Activated CD4-positive, alpha-beta T cell treated with anti-CD3 and anti-CD28 coated beads, Interleukin-2, amount 50 U/mL, for 16 hours (primary cell): ENCODE measurements at places on chromosomes 13 and 19.

DNA sequence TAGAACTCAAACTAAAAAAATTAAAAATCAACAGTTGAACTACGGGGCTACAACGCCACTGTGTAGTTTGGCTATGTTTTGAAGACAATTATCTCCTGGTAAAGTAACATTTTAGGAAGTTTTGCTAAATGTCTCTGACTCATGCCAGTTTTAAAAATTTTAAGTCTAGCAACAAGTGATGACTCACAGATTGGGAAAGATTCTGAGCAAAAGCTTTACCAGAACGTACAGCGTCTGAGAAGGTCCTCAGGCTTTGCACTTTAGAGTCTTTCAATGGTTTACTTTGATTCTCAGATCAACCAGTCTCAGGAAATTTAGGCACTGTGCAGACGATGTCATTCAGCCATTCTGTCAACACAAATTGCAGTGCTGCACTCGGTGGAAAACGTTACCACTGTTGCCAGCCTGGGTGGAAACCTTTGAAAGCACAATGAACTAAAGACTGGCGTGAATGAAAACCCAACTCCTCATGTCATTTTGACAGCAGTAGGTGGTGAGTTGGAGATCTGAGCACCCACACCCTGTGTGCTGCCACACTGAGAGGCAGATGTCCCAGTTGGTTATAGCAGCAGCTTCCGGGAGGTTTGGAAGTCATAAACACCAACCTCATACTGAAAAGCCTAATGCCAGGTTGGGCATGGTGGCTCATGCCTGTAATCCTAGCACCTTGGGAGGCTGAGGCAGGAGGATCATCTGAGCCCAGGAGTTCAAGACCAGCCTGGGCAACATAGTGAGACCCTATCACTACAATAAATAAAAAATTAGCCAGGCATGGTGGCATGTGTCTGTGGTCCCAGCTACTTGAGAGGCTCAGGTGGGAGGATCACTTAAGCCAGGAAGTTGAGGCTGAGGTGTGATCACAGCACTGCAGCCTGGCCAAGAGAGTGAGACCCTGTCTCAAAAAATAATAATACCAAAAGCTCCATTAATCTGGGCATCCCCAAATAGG lies 6.3 kb upstream of the WTIP start:
- peak; percentile 47 for DNase-seq

- peak; percentile 50 for DNase-seq
Observed at GRCh38 chr13:95226932-95227695, 74.1 kb downstream of the ABCC4 start.

DNA sequence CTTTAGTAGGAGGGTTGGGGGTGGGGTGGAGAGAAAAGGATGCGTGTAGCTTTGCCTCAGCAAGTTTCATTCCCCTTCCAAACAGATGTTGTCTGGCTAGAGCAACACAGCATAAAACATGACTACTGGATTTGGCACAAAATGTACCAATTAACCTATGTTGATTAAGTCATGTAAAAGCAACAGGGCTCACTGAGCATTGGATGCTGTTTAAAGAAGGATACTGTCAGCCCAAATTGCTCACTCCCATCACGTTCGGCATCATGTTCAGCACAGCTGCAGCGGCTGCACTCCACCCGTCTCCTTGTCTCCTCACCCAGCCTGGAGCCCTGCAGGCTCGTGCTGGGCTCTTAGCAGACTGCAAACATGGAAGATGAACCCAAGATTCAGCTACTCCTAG lies 77.5 kb downstream of the DLEU7 start:
- DNase-seq = no peak

- DNase-seq = no peak
Observed at GRCh38 chr13:74256969-74257368, 122.8 kb upstream of the KLF12 start.

DNA sequence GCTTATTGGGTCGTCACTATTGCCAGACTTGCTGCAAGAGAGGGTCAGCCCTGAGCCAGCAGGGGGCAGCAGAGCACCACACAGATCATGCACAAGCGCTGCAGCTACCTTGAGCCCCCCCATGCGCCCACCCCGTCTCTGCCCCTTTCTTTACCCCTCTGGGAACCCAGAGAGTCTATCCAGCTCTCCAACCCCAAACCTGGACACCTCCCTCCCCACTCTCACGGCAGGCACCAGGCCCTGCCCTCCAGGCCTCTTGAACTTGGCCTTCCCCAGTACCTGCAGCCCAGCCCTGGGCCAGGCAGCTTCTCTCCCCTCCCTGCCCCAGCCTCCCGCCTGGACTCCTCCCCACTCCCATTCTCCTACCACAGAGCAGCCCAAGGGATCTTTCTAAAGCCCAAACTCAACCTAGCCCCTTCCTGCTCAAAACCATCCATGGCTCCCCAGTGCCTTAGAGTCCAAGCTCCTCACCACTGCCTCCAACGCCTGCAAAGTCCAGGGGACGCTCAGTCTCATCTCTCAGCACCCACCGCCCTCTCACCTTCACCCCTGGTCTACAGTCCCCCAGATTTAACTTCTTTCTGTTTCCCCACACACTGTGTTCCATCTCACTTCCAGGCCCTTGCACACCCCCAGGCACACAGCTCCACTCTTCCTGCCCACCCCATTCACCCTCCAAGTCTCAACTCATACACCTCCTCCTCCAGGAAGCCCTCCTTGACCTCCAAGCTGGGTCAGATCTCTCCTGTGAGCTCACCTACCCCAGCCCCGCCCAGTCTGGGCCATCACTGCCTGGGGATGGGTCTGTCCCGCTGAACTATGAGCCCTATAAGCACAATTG lies 9.4 kb upstream of the CEACAM16 start:
- DNase-seq = peak; percentile 75

GRCh38 chr13:85700906-85701305 lies 98.3 kb downstream of the SLITRK6 start:
- DNase-seq = no peak

GRCh38 chr19:40813182-40813581 lies 14.2 kb downstream of the EGLN2 start:
- DNase-seq = no peak

GRCh38 chr19:30785458-30786137 lies 413.4 kb downstream of the ZNF536 start:
- no peak for DNase-seq

DNA sequence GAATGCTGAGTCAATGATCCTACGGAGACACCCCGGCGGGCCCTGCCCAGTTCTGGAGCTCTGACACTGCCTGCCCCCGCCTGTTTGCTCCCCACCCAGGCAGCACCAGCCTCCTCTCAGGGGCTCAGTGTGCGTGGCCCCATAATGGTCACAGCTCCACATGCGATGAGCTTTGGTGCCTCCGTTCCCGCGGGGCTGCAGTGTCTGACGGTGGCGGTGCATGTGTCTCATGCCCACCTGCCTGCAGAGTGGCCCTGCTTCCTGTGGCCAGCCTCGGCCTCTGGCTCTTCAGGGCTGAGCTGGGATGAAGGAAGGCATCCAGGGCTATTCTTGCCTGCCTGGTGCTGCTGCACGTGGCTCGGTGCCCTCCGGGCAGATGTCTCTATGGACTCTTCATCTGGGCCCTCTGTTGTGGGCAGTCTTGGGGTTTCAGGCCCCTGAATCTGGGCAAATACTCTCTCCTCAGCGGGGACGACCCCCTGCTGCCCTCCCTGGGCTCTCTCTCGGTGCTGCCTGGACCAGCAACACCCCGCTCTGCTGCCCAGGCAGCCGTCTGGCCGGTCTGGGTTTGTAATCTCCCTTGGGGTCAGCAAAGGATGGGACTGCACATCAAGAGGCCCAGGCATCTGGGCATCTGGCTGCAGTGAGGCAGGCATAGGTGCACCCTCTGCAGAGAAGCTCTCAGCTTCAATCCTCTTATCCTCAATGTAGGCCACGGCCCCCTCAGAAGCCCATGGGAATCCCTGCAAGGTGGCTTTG lies 19.3 kb upstream of the TMEM255B start:
- no peak for DNase-seq

DNA sequence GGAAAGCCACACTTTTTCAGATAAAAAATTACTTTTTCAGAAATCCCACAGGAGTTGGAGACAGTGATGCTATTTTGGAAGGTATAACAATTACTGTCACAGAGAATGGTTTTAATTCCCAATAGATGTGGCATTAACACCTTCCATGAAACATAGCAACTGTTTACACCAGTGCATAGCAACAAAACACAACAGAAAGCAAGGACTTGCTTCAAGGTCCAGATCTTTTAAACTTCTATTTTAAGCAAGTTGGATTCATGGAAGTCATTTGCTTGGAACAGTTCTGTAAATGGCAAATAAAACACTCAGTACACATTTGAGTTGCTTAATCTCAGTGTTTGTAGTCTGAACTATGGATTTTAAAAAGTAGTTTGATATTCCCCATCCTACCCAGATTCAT lies 385.9 kb upstream of the SPRY2 start:
- no peak for DNase-seq

DNA sequence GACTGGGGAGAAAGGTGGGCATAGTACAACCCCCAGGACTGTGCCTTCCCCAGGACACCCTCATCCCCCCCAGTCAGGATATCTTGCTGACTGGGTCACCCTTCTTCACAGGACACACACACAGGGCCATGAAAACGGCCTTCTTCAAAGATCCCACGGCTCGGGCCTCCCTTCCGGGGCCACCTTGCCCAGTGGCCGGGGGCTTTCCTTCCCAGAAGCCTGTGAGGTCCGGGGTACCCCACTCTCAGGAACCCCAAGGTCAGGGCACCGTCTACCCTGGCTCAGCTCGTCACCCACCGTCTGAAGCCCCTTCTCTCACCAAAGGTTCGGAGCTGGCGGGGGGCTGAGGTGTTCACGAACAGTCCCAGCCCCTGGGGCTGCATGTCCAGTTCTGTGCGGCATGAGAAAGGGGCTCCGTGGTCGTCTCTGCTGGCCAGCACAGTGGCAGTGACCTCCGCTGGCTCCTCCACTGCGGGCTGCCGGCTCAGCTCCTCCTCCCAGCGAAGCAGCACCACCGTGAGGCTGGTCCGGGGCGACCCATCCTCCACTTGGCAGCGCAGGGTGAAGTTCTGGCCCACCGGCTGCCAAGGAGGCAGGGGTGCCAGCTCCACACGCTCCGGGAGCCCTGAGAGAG lies 2.1 kb upstream of the RAVER1 start:
- no peak for DNase-seq

- DNase-seq = no peak
Observed at GRCh38 chr19:38786572-38787265, 2.3 kb upstream of the LGALS7B start.

DNA sequence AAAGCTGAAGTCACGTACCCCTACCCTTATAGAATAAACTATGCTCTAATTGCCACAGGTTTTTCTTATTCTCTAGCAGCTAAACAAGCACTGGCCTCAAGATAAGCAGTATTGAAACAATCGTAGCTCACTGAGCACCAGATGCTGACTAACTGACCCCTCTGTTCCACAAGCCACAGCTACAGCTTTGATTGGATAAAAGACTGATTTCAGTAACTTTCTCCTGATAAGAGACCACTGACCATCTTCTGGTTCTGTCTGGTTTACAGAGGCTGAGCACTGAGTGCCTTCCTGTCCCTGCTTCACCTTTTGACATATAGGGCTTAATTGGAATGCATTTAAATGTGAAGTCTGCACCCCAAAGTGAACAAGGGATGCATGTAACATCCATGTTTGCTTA lies 8.4 kb upstream of the RAP2A start:
- DNase-seq = no peak

DNA sequence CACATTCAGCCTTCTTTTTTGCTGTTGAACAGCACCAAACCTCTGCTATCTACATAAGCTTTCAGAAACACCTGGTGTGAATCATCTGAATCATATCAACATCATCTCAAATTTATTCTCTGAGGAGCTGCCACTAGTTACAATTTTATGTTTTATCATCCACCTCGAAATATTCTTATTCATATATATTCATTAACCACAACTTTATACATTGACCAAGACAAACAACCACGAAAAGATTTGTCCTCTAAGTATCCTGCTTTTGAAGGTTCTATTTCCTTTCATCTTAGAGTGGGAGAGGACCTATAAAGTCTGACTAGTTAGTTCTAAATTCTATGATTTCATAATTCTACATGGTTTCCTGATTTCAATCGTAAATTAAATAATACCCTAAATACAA lies 18.9 kb downstream of the ESD start:
- DNase-seq = no peak

DNA sequence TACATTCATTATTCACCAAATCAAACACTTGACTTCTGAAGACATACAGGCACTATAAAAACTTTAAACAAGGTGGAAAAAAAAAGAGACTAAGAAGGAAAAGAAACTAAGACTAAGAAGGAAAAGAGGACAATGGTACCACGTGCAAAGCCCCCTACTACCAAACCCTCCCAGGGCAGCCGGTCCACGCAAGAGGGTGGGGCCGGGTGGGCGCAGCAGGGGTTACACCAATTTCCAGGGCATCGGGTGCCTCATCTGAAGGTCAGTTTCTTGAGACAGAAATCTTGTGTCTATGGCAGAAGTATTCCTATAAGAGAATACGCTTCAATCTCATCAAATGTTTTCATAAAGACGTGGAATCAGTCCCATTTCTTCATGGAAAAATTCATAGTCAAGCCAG lies 131.5 kb downstream of the NUFIP1 start:
- DNase-seq = no peak

- no peak for DNase-seq
Observed at GRCh38 chr13:26964278-26965250, 204.0 kb upstream of the GPR12 start.

DNA sequence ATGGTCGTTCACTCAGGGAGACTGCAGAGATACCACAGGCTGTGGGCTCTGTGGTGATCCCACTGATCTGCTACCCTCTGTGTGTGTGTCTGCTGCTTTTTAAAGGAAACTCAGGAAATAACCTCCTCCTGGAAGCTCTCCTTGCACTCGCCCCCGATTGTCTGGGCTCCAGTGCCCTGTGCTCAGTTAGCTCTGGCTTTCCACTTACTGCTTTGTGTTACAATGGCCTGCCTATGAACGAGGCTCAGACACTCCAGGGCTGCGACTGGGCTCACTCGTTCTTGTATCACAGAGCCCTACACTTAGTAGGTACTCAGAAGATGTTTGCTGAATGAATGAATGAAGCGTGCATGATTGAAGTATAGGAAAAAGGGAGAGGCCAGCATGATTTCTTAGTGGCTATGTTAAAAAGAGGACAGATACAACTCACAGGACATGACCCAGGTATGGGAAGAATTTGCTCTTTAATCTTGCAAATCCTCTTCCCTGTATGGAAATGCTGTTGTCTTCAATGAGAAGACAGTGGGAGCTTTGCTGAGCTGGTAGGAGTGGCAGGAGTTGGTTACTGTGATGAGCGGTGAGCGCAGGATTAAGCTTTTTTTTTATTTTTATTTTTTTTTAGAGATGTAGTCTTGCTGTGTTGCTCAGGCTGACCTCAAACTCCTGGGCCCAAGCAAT lies 26.4 kb downstream of the B3GLCT start:
- no peak for DNase-seq

- no peak for DNase-seq
Observed at GRCh38 chr13:101499406-101499805, 46.9 kb downstream of the ITGBL1 start.

- DNase-seq = no peak
Observed at GRCh38 chr13:50650592-50651504, 192.6 kb downstream of the DLEU7 start.

DNA sequence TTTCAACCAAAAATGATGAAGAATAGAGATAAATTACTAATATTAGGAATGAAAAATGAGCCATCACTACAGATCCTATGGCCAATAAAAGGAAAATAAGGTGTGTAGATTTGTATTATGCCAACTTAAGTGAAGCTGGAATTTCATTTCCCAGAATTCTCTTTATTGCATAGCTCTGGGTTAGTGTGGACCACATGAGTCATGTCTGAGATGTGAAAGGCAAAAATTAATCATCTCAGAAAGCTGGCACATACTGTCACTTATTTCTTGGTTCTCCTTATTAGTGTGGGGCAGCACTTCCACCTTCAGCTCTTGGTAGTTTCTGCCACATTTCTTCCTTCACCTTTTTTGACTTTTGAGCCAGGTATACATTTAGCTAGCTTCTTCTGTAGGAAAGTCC lies 82.6 kb downstream of the KATNAL1 start:
- DNase-seq = peak; percentile 83

- DNase-seq = peak; percentile 75
Observed at GRCh38 chr13:40613192-40613818, 53.1 kb downstream of the FOXO1 start.
